CD4-positive, alpha-beta T cell treated with Interleukin-21 for 1 hour (primary cell): ENCODE measurements at places on chromosomes 7 and 10.

DNA sequence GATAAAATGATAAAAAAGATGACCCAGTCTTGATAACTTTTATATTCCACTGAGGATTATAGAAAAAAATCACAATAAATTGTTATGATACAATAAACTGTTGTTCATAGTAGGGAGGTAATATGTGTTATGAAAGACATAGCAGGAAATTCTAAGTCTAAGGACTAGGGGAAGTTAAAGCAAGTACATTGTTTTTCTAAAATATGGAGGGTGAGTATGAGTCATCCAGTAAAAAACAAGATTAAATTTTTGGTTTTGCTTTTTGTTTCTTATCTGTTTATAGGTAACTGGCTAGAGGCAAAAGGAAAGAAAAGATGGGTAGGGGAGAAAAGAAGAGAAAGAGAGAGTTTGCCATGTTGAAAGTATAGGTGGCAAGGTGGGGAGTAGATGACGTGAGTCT lies 188.4 kb downstream of the POLR1F start:
- no peak for DNase-seq

GRCh38 chr10:87695074-87695473 lies 35.4 kb downstream of the PAPSS2 start:
- no peak for DNase-seq

- DNase-seq = peak; percentile 38
Observed at GRCh38 chr7:133434246-133434865, 181.5 kb downstream of the EXOC4 start.

DNA sequence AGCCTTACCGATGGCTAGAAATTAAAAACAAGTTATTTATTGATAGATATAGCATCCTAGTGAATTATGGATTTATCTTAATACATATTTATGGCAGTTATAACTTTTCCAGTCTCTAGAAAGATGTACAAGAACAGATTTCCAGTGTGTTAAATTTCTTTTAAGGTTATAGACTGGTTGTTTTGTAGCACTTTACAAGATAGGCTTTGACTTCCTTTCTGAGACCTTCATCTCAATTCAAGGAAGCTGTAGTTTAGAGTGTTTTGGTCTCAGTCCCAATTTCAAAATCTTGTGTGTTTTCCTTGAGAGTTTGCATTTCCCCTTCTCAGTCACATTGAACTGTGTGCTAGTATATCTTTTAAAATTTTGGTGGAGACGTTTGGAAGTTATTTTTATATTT lies 30.1 kb downstream of the PLEKHA1 start:
- no peak for DNase-seq

GRCh38 chr7:961546-962400 lies 7.3 kb upstream of the ADAP1 start:
- DNase-seq = no peak

GRCh38 chr7:50798126-50798525 lies 15.4 kb upstream of the GRB10 start:
- DNase-seq = no peak

GRCh38 chr10:67520924-67521520 lies 175.0 kb downstream of the CTNNA3 start:
- DNase-seq = peak; percentile 50

- DNase-seq = peak; percentile 19
Observed at GRCh38 chr10:4074545-4075407, 289.8 kb upstream of the KLF6 start.

- no peak for DNase-seq
Observed at GRCh38 chr7:97659363-97660045, 72.4 kb upstream of the TAC1 start.

DNA sequence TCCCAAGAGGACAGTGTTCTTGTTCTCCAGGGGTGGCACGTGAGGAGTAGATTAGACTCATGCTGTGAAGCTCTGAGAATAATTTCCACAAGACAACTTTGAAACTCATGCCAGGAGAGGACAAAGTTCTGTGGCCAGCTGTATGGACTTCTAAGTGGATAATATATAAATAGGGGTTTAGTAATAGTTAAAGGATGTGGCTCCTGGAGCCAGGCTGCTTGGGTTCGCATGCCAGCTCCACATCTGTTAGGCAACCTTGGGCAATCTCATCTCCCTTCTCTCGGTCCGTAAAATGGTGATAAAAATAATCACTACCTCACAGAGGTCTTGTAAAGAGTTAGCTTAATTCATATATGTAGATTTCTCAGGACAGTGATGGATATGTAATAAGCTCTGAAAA lies 35.8 kb downstream of the ACSL5 start:
- DNase-seq = no peak

DNA sequence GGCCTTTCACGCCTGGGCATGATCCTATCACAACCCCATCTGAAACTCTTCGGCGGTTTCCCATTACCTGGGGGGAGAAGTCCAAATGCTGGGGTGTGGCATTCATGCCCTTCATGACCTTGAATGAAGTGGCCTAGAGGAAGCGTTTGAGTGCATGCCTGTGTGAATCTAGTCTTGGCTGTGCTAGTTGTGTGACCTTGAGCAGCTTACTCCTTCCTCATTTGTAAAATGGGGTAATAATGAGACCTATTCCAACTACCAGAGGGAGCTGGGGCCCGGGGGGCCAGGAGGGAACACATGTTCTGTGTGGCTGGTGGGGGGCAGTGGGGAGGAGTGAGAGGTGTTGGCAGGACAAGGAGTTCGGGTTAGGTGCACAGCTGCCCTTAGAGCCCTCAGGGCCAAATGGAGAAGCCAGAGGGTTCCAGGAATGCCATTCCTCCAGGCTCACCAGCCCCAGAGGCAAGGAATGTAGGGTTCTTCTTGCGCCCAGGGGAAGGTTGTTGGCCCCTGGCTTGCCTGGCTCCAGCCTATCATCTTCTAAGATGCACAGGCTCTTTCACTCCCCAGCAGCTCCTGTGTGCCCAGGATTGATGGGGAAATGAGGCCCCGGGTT lies 21.3 kb upstream of the TBRG4 start:
- DNase-seq = no peak

- no peak for DNase-seq
Observed at GRCh38 chr10:118439824-118440223, 97.7 kb upstream of the FAM204A start.

- DNase-seq = no peak
Observed at GRCh38 chr7:33666531-33666930, 238.8 kb upstream of the BMPER start.

- DNase-seq = no peak
Observed at GRCh38 chr10:123689880-123690279, 23.7 kb downstream of the GPR26 start.

- DNase-seq = no peak
Observed at GRCh38 chr10:79392506-79393176, 45.4 kb downstream of the PPIF start.

- DNase-seq = no peak
Observed at GRCh38 chr10:127587668-127588365, 38.7 kb downstream of the NPS start.

- DNase-seq = no peak
Observed at GRCh38 chr7:382043-382400, 92.1 kb downstream of the FOXL3 start.

GRCh38 chr7:114931656-114932011 lies 9.7 kb downstream of the MDFIC start:
- peak; percentile 55 for DNase-seq
